Cerebellar nuclear complex (tissue), 1 donor: ENCODE measurements at places on chromosomes 3 and 15.

DNA sequence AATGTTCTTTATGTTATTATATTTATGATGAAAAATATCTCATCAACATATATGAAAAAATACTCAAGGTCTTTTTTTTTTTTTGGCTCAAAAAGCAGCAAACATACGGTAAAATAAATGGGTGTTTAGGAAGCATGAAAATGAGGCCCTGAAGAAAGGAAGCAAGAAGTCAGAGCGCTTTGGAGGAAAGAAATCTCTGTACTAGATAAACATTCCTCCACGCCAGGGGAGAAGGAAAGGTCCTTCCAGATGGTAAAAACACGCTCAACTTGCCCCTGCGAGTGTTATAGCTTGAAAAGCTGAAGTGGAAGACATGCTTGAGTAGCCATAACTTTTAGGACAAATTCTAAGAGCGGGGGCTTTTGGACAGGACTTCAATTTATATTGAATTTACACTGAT lies 52.9 kb downstream of the FEM1B start:
- DNase-seq, result no peak

- no peak for DNase-seq
Measured at GRCh38 chr3:114686621-114687020, 392.8 kb downstream of the TIGIT start.

GRCh38 chr3:140421884-140422283 lies 256.0 kb upstream of the TRIM42 start:
- DNase-seq, result no peak

GRCh38 chr3:111531446-111531845 lies 10.6 kb upstream of the CD96 start:
- no peak for DNase-seq

GRCh38 chr3:190807719-190808375 lies 54.6 kb downstream of the GMNC start:
- DNase-seq, result no peak

DNA sequence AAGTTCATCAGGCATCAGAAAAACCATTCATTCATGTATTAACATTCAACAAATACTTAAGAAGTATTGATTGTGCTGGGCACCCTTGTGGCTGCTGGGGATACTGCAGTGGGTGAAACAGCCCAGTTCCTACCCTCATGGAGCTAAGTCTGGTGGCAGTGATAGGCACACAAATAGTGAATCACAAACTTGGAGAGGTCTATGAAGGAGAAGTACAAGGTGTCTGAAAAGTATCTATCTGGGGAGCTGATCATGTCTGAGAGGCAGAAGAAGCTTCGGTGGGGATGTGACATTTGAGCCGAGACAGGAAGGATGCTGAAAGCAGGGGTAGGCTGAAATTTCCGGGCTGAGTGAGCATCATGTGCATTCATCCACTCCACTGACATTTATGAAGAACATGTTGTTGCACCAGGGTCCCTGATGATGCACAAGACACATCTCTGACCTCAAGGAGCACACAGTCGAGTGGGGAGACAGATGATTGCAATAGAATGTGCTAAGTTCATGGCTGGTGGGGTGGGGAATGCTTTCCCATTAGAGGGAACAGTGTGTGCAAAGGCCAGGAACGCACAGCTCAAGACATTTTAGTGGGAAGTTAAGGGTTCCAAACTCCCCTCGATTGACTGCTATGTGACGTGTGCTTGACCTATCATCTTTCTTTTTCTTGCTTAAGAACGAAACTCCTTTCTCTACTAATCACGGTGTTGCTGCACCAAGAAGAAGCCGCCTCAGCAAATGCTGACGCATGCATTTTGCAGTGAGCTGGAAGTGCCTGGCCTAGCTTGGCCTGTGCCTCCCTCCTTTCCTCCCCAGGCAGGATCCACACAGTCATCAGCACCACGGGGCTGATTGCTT lies 309.1 kb upstream of the ICE2 start:
- DNase-seq, result no peak

- no peak for DNase-seq
Measured at GRCh38 chr3:109269577-109270275, 46.6 kb downstream of the DPPA2 start.

DNA sequence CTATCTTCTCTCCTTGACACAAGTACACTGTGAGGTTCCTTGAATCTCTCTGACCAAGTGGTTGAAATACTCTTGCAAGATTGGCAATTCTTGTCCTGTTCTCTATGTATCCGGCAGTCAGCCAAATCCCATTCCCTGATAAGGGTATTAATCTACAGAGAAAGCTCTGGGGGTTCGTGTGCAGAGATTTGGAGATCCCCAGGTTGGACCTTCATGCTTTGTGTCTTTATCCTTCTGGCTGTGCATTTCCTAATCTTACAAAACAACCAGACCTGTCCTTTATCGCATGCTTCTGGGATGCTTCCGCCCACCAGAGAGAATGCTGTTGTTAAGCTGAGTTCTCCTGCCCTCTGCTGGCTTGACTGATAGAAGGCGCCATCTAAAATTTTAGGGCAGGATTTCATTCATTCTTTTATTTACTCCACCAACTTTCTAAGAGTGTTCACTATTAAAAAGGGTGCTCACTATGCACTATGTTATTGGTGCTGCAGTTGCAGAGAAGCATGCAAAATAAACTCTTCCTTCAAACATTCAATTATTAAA lies 8.6 kb upstream of the SST start:
- DNase-seq, result no peak

- no peak for DNase-seq
Measured at GRCh38 chr3:171809611-171809860, 747 bp downstream of the PLD1 start.

GRCh38 chr3:108722724-108723123 lies 34.5 kb downstream of the RETNLB start:
- DNase-seq, result no peak

DNA sequence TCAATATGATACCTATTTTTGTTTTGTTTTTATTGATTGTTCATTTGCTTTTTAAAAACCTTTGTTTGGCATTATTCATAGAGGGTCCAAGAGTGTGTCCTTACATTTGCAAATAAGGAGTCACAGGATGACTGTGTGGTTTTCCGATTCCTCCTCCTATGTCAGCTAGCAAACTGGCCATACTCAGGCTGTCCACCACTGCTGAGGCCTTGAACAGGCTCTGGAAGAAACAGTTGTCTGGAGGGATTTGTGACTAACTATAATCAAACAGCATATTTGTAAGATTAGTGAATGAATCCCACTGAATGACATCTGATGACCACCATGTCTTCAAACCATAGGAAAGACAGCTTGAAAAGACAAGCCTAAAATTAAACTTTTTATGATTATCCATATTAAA lies 423.4 kb upstream of the ATP11B start:
- no peak for DNase-seq

GRCh38 chr3:194249323-194250097 lies 101.6 kb downstream of the CPN2 start:
- no peak for DNase-seq

- DNase-seq, result peak; percentile 70
Measured at GRCh38 chr3:186413615-186414415, 51.8 kb upstream of the DGKG start.

GRCh38 chr3:100879195-100879810 lies 113.9 kb downstream of the ABI3BP start:
- DNase-seq, result no peak

GRCh38 chr3:120652896-120653545 lies 29.0 kb downstream of the HGD start:
- DNase-seq, result peak; percentile 6

DNA sequence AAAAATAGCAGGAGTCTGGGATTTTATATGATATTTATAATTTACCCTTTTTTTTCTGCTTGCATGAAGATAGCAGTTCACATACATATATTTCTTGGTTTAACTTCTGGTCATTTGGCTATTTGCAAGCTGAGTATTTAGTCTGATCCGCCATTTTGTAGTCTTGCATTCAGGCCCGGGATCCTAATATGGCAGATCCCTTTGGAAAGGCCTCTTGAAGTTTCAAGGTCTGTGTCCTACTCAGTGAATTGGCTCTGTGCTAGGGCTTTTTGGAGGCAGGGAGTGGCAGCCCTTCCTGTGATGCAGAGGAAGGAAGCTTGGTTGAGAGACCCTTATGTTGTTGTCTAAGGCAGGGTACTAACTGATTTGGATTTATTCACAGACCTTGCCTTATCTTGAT lies 2.9 kb downstream of the SNRPN start:
- DNase-seq, result no peak

DNA sequence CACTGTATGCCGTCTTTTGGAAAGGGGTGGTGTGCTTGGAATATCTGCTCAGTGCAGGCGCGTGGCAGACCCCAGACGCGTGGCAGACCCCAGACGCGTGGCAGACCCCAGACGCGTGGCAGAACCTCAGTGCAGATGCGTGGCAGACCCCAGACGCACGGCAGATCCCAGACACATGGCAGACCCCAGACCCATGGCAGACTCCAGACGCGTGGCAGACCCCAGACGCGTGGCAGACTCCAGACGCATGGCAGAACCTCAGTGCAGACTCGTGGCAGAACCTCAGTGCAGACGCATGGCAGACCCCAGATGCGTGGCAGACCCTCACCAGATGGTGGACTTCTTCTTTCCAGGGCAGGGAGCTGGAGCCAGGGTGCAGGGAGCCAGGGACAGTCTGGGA lies 637 bp upstream of the MUC4 start:
- no peak for DNase-seq

GRCh38 chr3:20776286-20776685 lies 590.3 kb upstream of the SGO1 start:
- no peak for DNase-seq

DNA sequence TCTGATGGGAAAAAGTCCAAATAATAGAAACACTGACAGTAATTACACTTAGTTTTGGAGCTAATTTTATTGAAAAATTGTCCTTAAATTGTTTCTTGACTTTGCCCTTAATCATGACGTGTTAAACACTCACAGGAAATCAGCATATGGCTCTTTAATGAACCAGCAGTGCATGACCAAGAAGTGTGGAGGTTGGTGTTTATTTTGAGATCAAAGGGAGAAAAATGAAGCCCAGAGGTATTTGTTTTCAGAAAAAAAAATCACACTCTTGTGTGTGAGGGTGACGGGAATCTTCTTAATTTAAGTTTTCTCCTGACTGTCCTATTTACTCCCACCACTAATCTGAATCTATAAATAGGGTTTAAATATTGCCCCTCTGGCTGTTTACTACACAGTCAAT lies 28.8 kb upstream of the SYNM start:
- no peak for DNase-seq

- DNase-seq, result no peak
Measured at GRCh38 chr15:45199136-45199810, 11.5 kb upstream of the SHF start.

DNA sequence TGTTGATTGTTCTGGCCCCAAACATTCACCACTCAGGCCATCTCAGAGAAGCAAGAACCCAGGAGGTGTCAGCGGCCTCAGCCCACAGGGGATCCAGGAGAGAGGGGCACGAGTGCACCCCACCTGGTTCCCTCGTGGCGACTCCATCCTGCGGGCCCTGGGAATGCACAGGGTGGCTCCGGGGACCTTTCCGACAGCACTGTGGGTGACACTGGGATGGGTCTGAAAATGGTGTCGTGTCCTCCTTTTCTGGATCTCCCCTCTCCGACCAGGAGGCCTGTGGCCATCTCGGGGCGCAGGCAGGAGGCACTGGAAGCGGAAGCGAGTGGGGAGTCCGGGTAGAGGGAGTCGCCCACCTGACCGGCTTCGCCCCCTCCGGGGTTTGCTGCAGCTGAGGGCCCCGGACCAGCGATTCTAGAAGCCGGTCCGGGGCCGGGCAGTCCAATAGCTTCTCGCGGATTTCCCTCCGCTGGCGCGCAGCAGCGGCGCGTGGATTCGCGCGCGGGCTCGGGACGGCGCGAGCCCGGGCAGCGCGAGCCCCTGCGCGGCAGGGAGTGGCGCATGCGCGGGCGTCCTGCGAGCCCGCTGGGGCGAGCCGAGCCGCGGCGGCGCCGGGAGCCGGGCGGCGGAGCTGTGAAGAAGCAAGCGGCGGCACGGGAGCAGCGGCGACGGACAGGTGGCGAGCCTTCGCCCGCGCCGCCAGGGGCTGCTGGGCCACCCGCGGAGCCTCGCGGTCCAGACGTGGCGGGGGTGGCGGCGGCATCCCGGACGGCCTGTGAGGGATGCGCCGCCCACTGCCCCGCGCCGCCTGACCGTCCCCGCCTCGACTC lies at the start of gene DOCK3:
Gene DOCK3, plus strand, starts transcription at position 579 of the 830 bp plus-strand sequence. CDS start 337 bp downstream, outside the sequence.
- no peak for DNase-seq

GRCh38 chr3:61530355-61530754 lies 31.0 kb upstream of the PTPRG start:
- no peak for DNase-seq

GRCh38 chr3:155785662-155786295 lies 20.3 kb downstream of the C3orf33 start:
- DNase-seq, result no peak

DNA sequence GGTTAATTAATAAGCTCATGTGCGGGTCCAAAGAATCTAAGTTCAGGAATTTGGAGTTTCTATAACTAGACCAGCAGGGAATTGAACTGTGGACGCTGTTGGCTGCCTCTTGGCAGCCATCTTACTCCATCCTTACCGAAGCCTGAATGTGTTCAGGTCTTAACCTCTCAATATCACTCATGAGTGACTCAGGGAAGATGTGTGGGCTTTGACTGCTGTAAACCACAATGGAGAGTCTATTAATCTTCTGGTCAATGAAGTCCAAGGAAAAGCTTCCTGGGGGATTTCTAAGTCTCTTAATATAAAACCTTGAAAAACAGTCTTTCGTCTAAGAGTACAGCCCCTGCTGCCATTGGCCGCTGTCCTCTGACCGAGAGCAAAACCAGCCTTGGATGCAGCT lies 46.7 kb upstream of the OXTR start:
- no peak for DNase-seq

DNA sequence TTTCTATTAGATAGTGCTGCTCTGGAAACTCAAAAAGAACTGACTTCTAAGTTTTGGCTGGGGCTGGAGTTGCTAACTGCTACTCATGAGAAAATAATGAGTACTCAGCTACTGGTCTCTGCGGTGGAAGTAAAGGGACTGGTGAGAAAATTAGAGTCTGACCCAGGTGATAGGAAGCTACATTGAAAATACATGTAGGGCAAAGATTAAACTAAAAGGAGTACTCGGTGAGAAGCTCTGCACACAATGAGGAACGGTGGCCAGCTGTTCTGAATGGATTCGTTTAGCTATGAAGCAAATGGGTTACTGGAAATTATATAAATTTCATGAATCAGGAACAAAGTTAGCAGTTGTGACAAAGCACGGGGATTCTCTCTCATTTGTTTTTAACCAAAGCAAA lies 512.9 kb upstream of the SGO1 start:
- no peak for DNase-seq

DNA sequence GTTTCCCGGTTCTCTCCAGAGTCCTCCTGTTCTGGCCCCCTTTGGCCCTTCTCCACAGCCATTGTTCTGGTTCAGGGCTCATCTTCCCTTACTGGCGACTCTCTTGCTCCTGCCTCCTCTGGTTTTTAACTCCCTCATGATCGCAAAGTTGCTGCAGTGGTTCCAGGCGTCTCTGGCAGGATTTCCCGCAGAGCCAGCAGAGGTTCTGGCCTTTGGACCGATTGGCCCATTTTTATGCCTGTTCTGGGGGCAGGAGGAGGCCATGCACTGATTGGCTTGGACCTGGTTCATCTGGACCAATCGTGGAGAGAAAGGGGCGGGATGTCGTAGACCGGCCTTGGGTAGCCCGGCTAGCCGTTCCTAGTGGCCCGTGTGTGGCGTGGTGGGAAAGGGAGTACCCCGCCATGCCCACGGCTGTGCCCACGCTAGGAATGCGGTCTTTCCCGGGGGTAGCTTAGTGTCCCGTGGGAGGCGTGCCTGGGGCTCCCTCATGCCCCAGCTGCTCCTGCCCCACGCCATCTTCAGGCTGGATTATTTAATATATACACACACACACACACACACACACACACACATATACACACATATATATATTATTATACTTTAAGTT lies 113.4 kb downstream of the FBLN2 start:
- DNase-seq, result no peak

GRCh38 chr3:14503706-14504065 lies 36.5 kb downstream of the GRIP2 start:
- no peak for DNase-seq
